RWPE1 (cell line): ENCODE measurements at places on chromosomes 1 and 21.

- DNase-seq: peak; percentile 53
Measured at GRCh38 chr1:205258261-205258691, 30.5 kb downstream of the TMCC2 start.

DNA sequence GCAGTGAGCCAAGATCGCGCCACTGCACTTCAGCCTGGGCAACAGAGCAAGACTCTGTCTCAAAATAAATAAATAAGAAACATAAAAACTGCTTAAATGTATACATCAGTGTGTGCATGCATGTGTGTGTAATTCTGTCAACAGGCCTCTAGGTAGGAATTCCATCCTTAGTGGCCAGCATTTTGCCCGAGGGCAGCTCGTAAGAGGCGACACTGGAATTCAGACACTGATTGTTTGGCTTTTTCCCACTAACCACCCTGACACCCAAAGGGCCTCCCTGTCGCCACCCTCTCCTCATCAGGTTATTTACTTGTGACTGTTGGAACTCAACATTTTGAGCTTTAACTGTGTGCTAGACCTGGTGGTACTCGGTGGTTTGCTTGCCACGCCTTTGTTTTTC is 64.0 kb upstream of the KIF1B start:
- no peak for DNase-seq

- DNase-seq: no peak
Measured at GRCh38 chr1:114482585-114482984, 28.4 kb downstream of the TRIM33 start.

- no peak for DNase-seq
Measured at GRCh38 chr21:41561701-41562100, 53.7 kb upstream of the TMPRSS2 start.

GRCh38 chr1:11690397-11691301 is 861 bp upstream of the DRAXIN start:
- DNase-seq: no peak

DNA sequence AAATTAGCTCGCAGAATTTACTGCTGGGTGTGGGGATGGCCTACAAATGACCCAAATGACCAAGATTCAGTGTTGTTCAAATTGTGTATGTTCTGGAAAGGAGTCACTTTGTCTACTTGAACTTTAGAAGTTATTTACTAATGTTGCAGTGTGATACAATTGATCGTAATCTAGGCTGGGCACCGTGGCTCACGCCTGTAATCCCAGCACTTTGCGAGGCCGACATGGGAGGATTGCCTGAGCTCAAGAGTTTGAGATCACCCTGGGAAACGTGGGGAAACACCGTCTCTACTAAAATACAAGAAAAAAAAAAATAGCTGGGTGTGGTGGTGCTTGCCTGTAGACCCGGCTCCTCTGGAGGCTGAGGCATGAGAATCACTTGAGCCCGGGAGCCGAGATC is 57.6 kb upstream of the TMPRSS2 start:
- no peak for DNase-seq
